Gastroesophageal sphincter (tissue), 4 donors: ENCODE measurements at places on chromosomes 3 and 15.
A peak's percentile ranks its signal among the peaks of the same experiment; 100 is the strongest.

DNA sequence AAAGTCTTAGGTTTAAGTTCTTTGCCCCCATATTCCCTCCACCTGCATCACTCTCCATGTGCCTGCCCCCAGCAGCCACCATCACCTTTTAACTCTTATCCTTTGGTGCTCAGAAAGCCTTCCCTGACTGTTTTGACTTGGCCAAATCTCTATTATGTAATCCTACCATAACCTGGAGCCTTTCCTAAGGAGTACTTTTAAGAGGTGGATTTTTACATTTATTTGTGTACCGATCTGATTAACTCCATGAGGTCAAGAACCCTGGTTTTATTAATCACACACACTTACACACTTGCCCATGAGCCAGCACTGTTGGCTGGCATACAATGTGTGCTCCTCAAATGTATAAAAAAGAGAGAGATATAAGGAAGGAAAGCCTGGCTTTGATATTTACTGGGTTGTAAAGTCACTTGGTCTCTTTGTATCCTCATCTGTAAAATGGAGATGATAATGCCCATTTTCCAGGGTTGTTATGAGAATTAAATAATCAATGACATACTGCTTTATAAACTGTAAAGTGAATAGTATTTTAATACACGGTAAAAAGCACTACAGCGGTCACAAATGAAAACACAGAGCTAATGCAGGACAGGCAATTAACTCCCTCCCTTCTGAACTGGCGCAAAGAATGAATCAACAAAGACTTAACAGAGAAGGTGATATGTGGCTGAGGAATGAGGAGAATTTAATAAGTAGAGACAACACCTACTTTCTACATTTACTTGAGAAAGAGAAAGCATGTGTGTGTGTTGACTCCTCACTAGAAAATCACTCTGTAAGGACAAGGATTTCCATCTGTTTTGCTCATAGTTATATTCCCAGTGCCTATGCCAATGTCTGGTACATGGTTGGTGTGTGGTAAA, 45.4 kb downstream of the ATP13A4 start:
- no peaks in the 10 kb centered on the region for H3K4me1 ChIP-seq
- no peak overlapping the region for H3K4me3 ChIP-seq
- no peaks in the 10 kb centered on the region for H3K27me3 ChIP-seq
- no peaks in the 10 kb centered on the region for H3K36me3 ChIP-seq
- H3K27ac ChIP-seq = no peak overlapping the region
- ATAC-seq = no peak

GRCh38 chr3:17639257-17639656, 103.2 kb downstream of the TBC1D5 start:
- ATAC-seq = no peak
- no peak overlapping the region for H3K4me3 ChIP-seq
- no peaks in the 10 kb centered on the region for H3K4me1 ChIP-seq
- H3K36me3 ChIP-seq = no peaks in the 10 kb centered on the region

DNA sequence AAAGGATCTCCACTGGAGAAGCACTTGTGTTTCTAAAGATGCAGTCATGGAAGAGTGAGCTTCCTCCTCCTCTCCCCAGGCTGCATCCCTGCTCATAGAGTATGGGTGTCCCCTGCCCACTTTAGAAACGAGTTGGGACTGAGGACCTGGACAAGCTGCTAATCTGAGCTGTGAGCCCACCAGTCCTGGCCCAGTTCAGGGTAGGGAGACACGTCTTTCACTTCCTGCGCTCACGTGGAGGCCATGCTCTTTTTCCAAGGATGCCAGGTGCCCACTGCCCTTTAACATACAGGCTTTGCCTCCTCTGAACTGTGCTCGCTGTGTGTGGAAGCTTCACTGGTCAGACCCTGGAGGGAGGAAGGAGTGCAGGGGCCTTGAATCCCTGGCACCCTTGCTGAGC, 316.3 kb downstream of the UACA start:
- no peaks in the 10 kb centered on the region for H3K4me1 ChIP-seq
- peaks cover 19% of the 10 kb centered on the region for H3K27me3 ChIP-seq
- no peak overlapping the region for H3K27ac ChIP-seq
- no peak overlapping the region for H3K4me3 ChIP-seq
- no peaks in the 10 kb centered on the region for H3K36me3 ChIP-seq

GRCh38 chr3:54355800-54356199, 233.4 kb downstream of the CACNA2D3 start:
- H3K27ac ChIP-seq = no peak overlapping the region
- ATAC-seq = no peak
- peaks cover 45% of the 10 kb centered on the region for H3K4me1 ChIP-seq
- H3K27me3 ChIP-seq = no peaks in the 10 kb centered on the region

GRCh38 chr3:24843955-24844354, 349.3 kb upstream of the THRB start:
- ATAC-seq = peak; percentile 59
- peaks cover 60% of the 10 kb centered on the region for H3K4me1 ChIP-seq
- no peak overlapping the region for H3K4me3 ChIP-seq
- no peaks in the 10 kb centered on the region for H3K36me3 ChIP-seq
- H3K27me3 ChIP-seq = no peaks in the 10 kb centered on the region

- H3K36me3 ChIP-seq = no peaks in the 10 kb centered on the region
- ATAC-seq = no peak
- H3K4me1 ChIP-seq = peaks cover 42% of the 10 kb centered on the region
- H3K27ac ChIP-seq = no peak overlapping the region
- H3K27me3 ChIP-seq = no peaks in the 10 kb centered on the region
- H3K4me3 ChIP-seq = no peak overlapping the region
Observed at GRCh38 chr15:70102827-70103226, 5.1 kb upstream of the TLE3 start.

- ATAC-seq = no peak
- no peak overlapping the region for H3K27ac ChIP-seq
- H3K4me1 ChIP-seq = peaks cover 30% of the 10 kb centered on the region
- peaks cover 58% of the 10 kb centered on the region for H3K36me3 ChIP-seq
- H3K4me3 ChIP-seq = no peak overlapping the region
- H3K27me3 ChIP-seq = no peaks in the 10 kb centered on the region
Observed at GRCh38 chr3:37521429-37521828, 340.3 kb upstream of the CTDSPL start.

DNA sequence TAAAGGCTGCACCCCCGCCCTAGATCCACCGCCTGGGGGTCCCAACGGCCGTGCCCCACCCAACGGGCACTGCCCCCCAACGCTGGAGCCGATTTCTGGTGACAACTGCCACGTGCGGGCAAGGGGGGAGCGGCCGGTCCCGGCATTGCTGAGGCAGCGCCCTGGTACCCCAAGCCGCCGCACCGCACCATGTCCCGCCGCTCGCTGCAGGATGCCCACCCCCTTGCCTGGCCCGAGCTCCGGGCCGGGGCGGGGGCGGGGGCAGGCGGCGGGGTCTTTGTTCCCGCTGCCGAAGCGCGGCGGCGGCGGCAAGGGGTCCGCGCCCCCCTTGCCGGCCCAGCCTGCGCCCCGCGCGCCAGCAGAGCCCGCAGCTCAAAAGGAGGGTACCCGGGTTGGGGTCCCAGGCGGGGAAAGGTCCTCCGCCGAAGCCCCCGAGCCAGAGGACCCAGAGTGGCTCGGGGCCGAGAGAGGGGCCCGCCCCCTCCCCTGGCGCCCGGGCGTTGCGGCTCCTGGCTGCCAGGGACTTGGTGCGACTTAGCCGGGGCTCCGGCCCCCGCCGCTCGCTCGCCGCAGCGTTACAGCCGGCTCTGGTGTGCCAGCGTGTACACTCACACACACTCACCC, 678 bp downstream of the SEMA7A start:
- peaks cover 15% of the 10 kb centered on the region for H3K4me1 ChIP-seq
- ATAC-seq = no peak
- H3K4me3 ChIP-seq = peak overlapping the region; percentile 57
- peaks cover 54% of the 10 kb centered on the region for H3K27me3 ChIP-seq

- H3K4me1 ChIP-seq = peaks cover 5% of the 10 kb centered on the region
- no peaks in the 10 kb centered on the region for H3K27me3 ChIP-seq
- no peaks in the 10 kb centered on the region for H3K36me3 ChIP-seq
- ATAC-seq = no peak
Observed at GRCh38 chr3:71076361-71077002, 507.0 kb downstream of the FOXP1 start.

- no peaks in the 10 kb centered on the region for H3K36me3 ChIP-seq
- ATAC-seq = no peak
- H3K4me1 ChIP-seq = no peaks in the 10 kb centered on the region
- no peak overlapping the region for H3K27ac ChIP-seq
- no peak overlapping the region for H3K4me3 ChIP-seq
- no peaks in the 10 kb centered on the region for H3K27me3 ChIP-seq
Observed at GRCh38 chr3:122690096-122690495, 9.5 kb downstream of the PARP14 start.

- H3K27ac ChIP-seq = peak overlapping the region; percentile 66
- ATAC-seq = no peak
- no peaks in the 10 kb centered on the region for H3K36me3 ChIP-seq
- H3K27me3 ChIP-seq = no peaks in the 10 kb centered on the region
Observed at GRCh38 chr3:113264283-113265131, 53.1 kb downstream of the BOC start.

DNA sequence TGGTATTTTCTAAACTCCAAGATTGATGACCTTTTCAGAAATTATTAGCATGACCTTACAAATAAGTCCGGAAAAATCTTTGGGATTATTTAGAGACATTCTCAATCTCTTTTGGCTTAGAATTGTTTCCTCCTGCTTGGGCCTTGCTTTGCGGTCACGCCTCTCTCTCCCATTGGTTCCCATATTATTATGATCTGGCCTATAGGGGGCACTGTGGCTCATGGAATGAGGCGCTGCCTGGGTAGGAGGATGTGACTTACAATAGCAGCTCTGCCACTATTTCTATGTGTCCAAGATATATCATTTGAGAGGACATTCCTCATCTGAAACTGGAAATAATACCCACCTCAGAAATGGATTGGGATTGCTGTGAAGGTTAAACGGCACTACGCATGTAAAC, 464.9 kb downstream of the MFSD1 start:
- no peak overlapping the region for H3K27ac ChIP-seq
- no peaks in the 10 kb centered on the region for H3K27me3 ChIP-seq
- H3K36me3 ChIP-seq = no peaks in the 10 kb centered on the region

DNA sequence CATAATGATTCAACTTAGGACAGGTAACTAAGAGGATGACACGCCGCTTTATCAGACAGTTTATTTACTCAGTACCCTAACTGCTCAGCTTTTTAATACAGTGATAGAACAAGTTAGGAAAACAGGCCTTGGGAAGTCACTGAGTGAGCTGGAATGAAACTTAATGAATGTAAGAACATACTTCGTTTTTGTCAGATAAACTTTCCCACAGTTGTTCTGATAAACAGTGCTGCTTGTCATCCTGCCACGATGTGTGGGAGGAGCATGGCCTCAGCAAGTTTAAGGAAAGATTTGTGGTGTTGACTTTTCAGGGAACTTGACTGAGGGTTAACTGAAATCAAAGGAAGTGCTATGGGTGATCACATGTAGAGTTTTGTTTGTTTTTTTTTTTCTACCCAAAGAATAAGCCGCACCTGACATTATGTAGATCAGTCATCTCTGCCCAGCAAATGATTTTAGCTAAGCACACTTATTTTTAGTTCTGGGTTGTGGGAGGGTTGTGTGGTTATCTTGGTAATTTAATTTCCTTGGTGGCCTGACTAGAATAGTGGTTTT, 5.6 kb upstream of the P2RY14 start:
- H3K4me3 ChIP-seq = no peak overlapping the region
- no peak for ATAC-seq
- peak overlapping the region; percentile 62 for H3K27ac ChIP-seq
- peaks cover 2% of the 10 kb centered on the region for H3K4me1 ChIP-seq
- H3K36me3 ChIP-seq = no peaks in the 10 kb centered on the region

GRCh38 chr3:197718891-197719290, 17.8 kb downstream of the RUBCN start:
- H3K27me3 ChIP-seq = no peaks in the 10 kb centered on the region
- H3K4me1 ChIP-seq = no peaks in the 10 kb centered on the region
- H3K27ac ChIP-seq = no peak overlapping the region
- no peak overlapping the region for H3K4me3 ChIP-seq
- ATAC-seq = peak; percentile 43

- H3K4me3 ChIP-seq = no peak overlapping the region
- no peak overlapping the region for H3K27ac ChIP-seq
- no peak for ATAC-seq
- H3K27me3 ChIP-seq = no peaks in the 10 kb centered on the region
- H3K4me1 ChIP-seq = no peaks in the 10 kb centered on the region
Observed at GRCh38 chr3:148882288-148882687, 17.2 kb downstream of the CPA3 start.

GRCh38 chr3:43288366-43288765, 2.0 kb downstream of the SNRK start:
- H3K36me3 ChIP-seq = no peaks in the 10 kb centered on the region
- no peak for ATAC-seq
- H3K27ac ChIP-seq = peak overlapping the region; percentile 49
- H3K4me1 ChIP-seq = peaks cover 72% of the 10 kb centered on the region
